ENCODE measurements at places on chromosomes 7 and 10.

- DNase-seq = no peak
Observed at GRCh38 chr7:74403521-74404387, 50.0 kb upstream of the GTF2IRD1 start.

- DNase-seq = no peak
Observed at GRCh38 chr10:10849306-10849705, 168.4 kb upstream of the CELF2 start.

GRCh38 chr7:22447762-22448161 lies 52.2 kb downstream of the STEAP1B start:
- DNase-seq = no peak

DNA sequence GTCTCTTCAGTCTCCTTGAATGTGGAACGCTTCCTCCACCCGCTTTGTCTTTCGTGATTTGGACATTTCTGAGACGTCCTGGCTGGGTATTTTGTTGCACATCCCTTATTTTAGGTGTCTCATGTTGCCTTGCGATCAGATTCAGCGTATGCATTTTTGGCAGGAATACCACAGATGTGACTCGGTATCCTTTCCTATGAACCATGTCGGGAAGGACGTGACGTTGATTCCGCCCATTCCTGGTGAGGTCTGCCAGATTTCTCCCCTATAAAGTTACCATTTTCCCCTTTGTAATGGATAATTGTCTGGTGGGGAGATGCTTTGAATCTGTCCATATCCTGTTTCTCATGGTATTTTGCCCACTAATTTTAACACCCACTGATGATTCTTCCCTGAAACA lies 49.6 kb downstream of the RBM17 start:
- no peak for DNase-seq

DNA sequence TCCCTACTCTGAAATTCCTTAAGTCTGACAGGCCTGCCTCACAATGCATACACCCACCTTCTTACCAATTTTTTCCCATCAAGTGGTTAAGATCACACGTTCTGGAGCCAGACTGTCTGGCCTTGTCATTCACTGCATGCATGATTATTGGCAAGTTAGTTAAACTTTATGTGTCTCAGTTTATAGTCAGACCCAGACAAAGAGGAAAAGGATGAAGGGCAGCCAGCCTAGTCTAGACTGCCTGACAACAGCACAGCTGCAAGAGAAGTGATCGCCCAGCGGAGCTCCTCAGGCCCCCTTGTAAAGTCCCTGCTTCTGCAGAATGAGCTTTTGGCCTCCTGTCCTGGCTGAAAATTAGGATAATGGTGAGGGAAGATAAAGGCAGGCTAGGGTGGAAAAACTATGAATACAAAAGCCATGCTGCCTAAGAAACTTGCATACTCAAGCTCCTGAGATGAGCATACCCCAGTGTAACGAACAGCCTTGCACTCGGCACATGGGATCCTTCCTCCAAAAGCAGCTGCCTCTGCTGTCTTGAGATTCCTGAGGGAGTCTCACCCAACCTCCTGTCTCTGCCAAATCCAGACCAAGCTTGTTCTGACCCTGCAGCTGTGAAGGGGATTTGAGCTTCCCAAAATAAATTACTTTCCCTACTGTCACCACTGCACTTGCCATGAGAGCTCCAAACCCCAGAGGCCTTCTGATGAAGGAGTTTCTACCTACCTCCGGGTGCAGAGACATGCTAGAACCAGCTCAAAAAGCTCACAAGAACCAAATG lies 26.7 kb upstream of the MRLN start:
- no peak for DNase-seq

- DNase-seq = no peak
Observed at GRCh38 chr7:20114468-20114867, 102.7 kb downstream of the MACC1 start.

DNA sequence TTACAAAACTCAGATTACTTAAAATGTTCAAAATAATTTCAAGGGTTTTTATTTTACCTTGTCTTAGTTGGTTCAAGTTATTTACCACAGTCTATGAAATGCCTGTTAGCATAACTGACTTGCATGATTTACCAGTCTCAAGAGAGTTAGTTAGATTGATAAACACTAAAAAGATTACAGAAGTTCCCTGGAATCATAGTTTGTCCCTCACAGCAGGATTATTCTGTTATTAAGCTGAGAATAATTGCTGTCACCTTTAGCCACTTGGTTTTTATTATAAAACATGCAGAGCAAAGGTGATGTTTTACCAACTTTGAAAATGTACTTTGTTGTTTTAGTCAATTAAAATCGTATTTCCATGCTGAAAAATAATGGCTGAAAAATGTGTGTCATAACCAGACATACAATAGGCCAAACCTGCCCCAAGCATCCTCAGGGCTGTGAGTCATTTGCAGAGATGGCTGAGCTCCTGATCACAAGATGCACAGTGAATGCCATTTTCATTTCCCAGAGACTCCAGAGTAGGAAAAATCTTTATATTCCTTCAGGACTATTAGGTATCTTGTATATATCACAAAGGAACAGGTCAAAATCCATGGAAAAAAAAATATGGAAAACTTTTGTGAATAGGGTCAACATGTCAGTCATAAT lies 87.8 kb upstream of the DKK1 start:
- DNase-seq = no peak

GRCh38 chr10:8531116-8531515 lies 476.6 kb downstream of the GATA3 start:
- no peak for DNase-seq

GRCh38 chr7:127546313-127546712 lies 39.1 kb downstream of the GCC1 start:
- DNase-seq = no peak

- no peak for DNase-seq
Observed at GRCh38 chr10:42970451-42971250, 106.2 kb upstream of the RET start.

GRCh38 chr7:90692396-90692795 lies 96.3 kb downstream of the CDK14 start:
- DNase-seq = no peak

DNA sequence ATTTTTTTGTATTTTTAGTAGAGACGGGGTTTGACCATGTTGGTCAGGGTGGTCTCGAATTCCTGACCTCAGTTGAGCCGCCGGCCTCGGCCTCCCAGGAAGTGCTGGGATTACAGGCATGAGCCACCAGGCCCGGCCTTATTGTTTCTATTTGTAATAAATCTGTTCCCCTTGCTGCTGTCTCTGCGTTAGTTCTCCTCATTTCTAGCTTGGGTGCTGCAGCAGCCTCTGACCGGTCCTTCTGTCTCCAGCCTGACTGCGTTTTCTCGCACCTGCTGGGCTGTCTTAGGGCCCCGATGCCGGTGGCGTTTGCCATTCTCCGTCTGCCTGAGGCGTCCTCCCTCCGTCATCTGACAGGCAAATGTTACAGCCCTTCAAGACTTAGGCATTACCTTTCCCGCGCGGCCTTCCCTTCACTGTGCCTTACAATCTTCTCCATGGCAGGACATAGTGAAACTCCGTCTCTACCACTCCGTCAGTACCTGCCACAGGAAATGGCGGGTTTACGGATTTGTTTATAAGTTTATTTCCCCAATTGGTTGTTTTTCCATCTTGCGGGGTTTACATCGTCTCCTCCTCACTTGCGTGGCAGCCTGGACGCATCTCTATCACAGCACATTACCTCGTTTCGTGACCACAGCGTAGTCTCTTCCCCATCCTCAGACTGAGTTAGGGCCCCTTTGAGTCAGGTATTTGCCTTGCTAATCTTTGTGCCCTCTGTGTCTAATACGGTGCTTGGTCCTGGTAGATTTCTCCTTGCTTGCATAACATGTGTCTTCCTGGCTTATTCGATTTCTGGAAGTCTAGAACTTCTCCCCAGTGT lies 2.3 kb upstream of the GIMAP8 start:
- DNase-seq = no peak

DNA sequence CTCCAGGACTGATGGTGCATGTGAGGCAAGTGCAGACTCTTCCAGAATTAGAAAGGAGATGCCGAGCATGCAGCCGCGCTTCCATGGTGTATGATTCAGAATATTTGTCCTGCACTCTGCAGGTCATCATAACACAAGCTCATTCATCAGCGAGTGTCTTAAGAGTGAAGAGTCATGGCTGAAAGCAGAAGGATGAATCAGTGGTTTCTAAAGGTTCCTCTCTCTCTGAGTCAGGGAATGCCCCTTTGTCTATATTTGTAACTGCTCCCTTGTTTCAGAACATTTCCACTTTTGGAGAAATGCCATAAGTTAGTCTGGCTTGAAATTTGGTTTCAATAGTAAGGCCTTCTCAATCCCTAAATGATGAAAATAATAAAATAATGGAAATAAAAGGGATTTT lies 52.3 kb downstream of the HECW1 start:
- no peak for DNase-seq

DNA sequence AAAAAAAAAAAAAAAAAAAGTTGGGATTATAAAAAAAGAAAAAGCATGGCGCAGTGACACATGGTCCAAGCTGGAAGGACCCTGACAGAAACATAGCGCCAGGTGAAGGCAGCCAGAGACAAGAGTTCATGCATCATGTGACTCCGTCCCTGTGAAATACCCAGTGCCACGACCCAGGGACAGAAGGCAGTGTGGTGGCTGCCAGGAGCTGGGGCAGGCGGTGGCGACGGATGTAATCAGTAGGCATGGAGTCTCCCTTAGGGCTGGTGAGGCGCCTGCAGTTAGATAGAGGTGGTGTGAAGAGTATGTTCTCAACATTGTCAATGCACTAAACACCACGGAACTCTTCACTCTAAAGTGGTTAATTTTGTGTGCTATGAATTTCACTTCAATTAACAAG lies 43.9 kb downstream of the STK32C start:
- DNase-seq = no peak

DNA sequence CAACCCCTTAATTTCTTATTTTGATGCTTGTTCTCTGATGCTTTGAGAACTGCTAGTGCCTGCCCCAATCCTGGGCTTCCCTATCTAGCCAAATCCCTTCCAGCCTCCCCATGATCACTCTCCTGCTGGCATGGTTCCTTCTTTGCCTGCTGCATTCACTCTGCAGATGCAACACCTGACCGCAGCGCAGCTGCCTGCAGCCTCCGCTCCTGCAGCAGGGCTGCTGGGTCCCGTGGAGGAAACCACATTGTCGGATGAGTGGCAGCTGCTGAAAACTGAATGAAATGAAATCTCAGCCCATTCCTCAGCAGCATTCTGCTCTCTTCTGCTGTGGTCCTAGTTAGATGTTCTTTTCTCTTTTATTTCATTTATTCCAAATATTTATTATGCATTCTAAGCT lies 320.3 kb downstream of the CCDC3 start:
- no peak for DNase-seq

DNA sequence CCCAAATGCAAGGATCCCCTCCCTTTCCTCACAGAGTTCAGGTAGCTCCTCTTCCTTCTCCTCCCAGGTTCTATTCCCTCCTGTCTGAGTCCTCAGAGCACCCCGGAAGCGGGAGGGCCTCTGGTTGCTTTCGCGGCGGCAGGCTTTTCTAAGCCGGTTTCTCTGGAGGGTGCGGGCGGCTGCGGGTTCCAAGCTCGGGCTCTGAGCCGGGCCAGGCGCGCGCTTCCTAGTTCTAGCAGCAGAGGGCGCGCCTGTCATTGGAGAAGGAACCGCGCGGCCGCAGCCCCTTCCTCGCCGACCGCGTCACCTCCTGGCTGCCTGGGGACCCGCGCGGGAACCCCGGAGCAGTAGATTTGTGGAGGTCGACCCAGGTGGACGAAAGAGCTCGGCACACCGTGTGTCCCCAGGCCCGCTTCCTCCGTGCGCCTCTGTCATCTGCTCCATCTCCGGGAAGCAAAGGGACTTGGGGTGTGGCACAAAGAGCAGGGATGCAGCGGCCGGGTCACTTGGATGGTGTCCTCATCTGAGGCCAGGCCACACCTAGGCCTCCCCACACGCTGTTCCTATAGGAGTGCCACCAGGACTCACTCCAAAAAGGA lies 389.0 kb upstream of the PODXL start:
- DNase-seq = peak; percentile 9

GRCh38 chr7:134900166-134900982 lies 85.9 kb upstream of the AGBL3 start:
- DNase-seq = no peak

DNA sequence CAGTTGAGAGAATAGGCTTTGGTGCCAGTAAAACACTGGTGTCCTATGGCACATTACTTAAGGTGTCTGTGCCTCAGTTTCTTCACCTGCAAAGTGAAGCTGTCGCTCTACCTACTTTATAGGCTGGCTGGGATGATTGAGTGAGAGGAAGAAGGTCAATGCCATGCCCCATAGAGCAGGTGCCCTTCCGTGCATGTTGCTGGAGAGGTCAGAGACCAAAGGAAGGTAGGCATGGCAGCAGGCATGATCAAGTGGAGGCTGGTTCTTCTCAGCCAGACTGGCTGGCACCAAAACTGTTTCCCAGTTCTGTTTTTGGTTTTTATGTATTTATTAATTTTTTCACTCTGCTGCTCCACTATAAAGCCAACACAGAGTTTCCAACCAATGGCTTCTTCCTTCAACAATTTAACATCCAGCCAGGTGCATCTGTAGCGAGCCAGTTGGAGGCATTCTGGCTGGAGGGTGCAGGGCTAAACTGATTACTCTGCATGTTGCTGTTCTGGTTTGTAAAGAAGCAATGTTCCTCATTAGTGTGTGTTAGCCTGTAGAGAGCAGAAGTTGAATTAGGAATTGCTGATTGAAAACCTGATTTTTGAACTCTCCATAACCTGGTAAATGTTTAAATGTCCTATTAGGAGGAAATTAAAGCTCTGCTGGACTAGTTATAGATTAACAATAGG lies 144.3 kb upstream of the TNS3 start:
- no peak for DNase-seq

DNA sequence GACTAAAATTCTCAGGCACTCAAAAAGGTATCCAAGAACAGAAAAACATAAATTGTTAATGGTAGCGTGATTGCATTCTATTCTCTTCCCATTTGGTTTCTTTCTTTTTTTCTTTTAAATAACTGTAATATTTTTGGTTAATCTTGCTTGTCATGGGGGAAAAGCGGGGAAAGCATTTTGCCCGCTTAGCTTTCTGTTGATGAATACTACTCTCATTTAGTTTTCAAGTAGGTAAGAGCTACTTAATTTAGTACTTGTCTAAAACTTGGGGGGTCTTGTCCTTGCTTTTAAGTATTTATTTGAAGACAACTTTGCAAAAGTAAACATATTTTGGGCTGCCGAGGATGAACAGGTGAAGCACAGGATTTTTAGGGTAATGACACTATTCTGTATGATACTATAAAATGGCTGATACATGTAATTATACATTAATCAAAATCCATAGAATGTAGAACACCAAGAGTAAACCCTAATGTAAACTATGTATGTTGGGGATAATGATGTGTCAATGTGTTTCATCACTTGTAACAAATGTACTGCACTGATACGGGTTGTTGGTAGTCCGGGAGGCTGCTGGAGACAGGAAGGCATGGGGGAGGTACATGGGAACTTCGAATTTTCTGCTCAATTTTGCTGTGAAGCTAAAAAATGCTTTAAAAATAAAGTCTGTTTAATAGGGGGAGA lies 1.7 kb downstream of the TES start:
- no peak for DNase-seq

GRCh38 chr10:57222603-57223002 lies 861.5 kb upstream of the ZWINT start:
- no peak for DNase-seq

- DNase-seq = no peak
Observed at GRCh38 chr10:32317795-32318357, 29.1 kb downstream of the EPC1 start.

GRCh38 chr10:103847909-103848468 lies 7.4 kb downstream of the SH3PXD2A start:
- DNase-seq = no peak

- no peak for DNase-seq
Observed at GRCh38 chr10:121485436-121486139, 112.7 kb downstream of the FGFR2 start.

GRCh38 chr7:98286093-98286539 lies 4.6 kb downstream of the BRI3 start:
- DNase-seq = no peak
